ENCODE measurements at places on chromosomes 1 and 21.

DNA sequence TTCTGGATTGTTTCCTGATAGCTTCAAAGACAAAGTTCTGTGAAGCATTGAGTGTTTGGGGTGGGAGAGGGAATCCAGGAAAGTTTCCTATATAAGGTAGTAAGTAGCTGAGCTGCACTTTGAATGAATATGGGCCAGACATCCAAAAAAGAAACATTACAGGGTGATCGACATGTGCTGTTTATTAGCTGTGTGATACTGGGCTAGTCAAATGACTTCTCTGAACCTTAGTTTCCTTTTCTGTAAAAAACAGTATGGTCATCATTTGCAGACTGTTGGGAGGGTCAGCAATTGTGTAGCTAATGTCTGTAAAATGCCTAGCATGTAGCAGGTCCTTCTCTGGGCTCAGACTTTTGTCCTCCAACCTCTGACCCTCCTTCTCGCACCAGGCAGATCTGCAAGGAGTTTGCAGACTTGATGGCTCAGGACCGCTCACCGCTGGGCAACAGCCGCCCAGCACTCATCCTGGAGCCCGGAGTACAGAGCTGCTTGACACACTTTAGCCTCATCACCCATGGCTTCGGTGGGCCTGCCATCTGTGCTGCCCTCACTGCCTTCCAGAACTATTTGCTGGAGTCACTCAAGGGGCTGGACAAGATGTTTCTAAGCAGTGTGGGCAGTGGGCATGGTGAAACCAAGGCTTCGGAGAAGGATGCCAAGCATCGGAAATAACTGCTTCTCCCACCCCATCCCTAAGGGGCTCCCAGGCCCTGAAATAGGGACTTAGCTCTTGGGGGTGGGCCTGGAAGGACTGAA, 21.1 kb downstream of the TFAP2E start:
- DNase-seq = no peak

- DNase-seq = no peak
These were observed 13.9 kb downstream of the LSS start for GRCh38 chr21:46214478-46215340.

DNA sequence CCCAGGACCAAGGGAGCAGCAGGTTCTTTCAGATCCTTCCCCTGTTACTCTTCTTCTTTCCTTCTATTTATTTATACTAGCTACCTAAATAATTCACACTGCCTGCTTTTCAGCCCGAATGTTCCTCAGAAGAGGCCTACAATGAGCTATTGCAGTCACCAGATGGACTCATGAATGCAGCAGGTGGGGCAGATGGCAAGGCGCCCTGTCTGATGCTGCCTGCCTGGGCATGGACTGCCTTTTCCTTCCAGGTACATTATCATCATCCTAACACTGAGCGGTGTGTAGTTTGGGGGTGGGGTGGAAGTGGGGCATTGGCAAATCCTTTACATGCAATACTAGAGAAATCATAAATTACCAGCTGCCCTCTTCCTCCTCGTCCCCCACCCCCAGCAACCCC, 17.6 kb downstream of the ESRRG start:
- no peak for DNase-seq

DNA sequence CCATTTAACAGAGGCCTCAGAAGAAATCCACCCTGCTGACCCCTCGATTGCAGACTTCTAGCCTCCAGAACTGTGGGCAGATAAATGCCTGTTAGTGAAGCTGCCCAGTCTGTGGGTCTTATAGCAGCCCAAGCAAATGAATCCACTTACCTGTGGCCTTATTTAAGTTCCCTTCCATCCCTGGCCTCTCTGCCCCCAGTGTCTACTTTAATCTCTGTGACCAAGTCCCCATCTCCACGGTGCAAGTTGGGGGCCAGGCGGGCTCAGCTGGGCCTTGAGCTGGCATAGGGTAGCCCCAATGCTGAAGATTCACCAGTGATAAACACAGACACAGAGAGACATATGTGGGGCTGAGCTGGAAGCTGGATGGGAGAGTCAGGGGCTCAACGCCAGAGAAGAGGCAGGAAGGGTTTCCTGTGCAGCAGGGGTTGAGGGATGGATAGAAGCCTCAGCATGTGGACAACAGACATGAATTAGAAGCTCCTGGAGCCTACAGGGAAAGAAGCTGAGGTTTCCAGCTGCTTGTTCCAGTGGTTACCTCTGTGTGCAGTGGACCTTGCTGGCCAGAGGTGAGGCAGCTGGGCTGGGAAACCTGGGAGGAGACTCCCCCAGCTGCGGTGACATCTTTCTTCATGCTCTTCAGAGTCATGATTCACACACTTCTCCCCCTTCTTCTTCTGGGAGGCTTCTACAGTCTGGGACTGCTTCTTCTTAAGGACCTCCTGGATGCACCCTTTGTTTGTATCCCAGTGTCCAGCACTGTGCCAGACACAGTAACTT, 13.4 kb upstream of the B3GALT5 start:
- no peak for DNase-seq

- DNase-seq = no peak
These were observed 90.6 kb downstream of the C1orf94 start for GRCh38 chr1:34267326-34267725.

DNA sequence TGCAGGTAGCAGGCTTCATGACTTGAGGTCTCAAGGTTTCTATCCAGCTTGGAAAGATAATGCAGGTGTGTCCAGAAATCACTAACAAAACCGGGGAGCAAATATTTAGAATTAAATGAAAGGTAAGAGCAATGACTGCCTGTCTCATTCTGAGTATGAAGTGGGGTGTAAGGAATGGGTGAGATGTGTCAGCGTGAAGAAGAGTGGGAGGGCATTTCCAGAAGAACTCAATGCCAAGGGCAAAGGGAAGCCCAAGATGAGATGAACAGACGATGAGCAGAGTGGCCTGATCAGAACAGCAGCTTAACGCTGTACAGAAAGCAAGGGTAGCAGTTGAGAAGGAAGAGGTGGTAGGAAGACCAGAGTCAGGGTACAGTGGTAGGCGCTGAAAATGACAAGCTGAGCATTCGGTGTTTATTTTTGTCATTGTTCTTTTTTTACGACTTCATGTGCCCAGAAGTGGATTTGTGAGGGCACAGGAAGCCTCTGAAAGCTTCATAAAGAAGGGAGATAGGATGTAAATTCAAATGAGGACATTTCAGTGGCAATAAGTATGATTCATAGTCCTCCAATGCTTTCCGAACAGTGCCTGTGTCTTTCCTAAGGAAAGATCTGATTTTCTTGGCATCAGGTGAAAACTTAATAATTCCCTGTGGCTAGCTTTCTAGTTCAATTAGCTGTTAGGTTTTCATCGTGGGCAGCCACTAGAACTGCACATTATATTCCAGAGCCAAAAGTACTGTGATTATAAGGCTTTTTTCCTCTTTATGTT, 190.5 kb downstream of the APP start:
- no peak for DNase-seq

DNA sequence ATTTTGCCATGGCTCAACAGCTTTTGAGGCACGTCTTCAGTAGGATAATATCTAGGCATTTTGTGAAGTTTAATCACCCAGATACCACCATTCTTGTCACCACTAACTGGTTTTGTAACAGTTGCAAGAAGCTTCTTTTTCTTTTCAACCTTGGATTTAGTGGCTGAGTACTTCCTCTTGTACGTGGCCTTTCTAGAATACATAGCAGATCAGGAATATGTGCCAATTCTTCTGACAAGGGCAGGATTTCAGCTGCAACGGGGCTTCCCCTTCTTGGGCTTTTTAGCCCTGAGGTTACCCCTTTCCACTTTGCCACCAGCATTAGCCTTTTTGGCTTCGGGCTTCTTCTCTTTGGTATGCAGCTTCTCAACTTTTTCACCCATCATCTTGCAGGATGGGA, 79.3 kb upstream of the WARS2 start:
- DNase-seq = no peak

Data from NCI-H187 (cell line).